ENCODE measurements at places on chromosomes 4 and X. TPM values are rescaled to one million over a fixed set of nuclear protein-coding genes. Genes with fewer than 3 reads are reported as not detected.

- no peaks in the 10 kb centered on the region for H3K27me3 ChIP-seq
- DNase-seq = no peak
- H3K36me3 ChIP-seq = no peaks in the 10 kb centered on the region
- H3K4me3 ChIP-seq = no peak overlapping the region
Measured at GRCh38 chr4:111802191-111802590, 343.1 kb upstream of the FAM241A start.

- H3K36me3 ChIP-seq = no peaks in the 10 kb centered on the region
- no peak overlapping the region for H3K4me3 ChIP-seq
- no peaks in the 10 kb centered on the region for H3K4me1 ChIP-seq
Measured at GRCh38 chr4:182764137-182764536, 153.0 kb downstream of the DCTD start.

DNA sequence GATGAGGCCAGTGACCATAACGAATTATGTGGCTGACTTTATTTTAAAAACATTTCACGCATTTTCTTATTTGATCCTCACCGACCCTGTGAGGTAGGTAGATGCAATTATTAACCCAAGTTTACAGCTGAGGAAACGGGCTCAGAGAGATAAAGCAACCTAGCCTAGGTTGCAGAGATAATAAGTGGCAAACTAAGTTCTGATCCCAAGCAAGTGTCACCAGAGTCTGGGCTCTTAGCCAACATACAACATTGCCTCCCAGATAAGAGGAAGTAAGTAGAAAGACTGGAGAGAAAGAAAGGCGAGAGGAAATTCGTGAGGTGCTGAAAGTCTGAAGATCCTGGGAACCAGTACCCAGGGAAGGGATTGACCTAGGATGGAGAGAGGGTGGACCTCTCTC is 77.4 kb upstream of the GPR50 start:
- no peaks in the 10 kb centered on the region for H3K4me1 ChIP-seq
- H3K27me3 ChIP-seq = no peaks in the 10 kb centered on the region
- DNase-seq = no peak
- no peaks in the 10 kb centered on the region for H3K36me3 ChIP-seq
- H3K27ac ChIP-seq = no peak overlapping the region

DNA sequence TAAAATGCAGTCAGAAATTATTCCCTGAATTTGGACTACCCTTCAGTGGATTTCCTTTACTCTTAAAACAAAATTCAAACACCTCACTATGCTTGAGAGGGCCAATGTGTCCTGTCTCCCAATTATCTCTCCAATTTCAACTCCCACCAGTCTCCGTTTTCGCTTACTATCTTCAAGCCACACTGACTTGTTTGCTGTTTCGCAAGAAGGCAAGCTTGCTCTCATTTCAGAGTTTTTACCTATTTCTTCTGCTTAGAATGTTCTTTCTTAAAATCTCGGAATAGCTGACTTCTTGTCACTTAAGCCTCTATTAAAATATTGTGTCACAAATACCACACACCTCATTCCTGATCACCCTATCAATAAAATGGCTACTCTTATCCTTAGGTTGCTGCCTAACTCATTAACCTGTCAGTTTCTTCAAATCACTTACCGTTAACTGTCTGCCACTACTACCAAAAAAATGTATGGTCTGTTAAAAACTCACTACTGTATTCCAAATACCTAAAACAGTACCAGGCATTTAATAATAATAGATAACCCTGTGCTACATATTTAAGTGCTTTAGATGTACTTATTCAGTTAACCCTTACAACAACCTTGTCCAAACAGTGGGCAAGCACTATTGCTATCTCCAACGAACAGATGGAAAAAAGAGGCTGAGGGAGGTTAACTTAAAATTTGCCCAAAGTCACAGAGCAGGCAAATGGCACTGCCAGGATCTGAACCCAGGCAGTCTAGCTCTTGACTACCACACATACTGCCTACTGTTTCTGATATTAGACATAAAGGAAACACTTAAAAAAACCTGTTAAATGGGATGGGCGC is 2.9 kb downstream of the UBA6 start:
- H3K4me1 ChIP-seq = peaks cover 16% of the 10 kb centered on the region
- no peak overlapping the region for H3K4me3 ChIP-seq
- no peaks in the 10 kb centered on the region for H3K36me3 ChIP-seq
- no peaks in the 10 kb centered on the region for H3K27me3 ChIP-seq

- DNase-seq = no peak
- H3K36me3 ChIP-seq = peaks cover 9% of the 10 kb centered on the region
- no peaks in the 10 kb centered on the region for H3K27me3 ChIP-seq
Measured at GRCh38 chrX:65522739-65523372, 11.7 kb downstream of the LAS1L start.

DNA sequence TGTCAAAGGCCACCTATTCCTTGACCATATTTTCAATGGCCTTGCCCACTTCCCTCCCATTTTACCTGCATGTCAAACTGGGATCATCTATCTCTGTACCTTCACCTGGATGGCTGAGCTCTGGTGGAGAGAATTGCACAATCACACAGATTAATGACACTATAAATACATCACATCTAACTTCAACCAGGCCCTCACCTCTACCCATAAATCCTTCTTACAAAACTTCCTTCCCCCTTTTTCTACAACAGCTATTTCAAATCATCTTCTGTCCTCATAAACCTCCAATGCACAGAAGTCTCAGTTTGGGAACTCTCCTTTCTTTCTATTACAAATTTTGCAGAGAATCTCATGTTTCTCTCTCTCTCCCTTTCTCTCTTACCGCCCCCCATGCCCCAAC is 9.2 kb downstream of the PALLD start:
- no peaks in the 10 kb centered on the region for H3K36me3 ChIP-seq
- H3K4me3 ChIP-seq = no peak overlapping the region
- DNase-seq = no peak
- no peak overlapping the region for H3K27ac ChIP-seq
- H3K4me1 ChIP-seq = no peaks in the 10 kb centered on the region
- H3K27me3 ChIP-seq = no peaks in the 10 kb centered on the region

GRCh38 chr4:181970366-181970765 is 272.8 kb upstream of the TENM3 start:
- no peaks in the 10 kb centered on the region for H3K27me3 ChIP-seq
- no peak overlapping the region for H3K27ac ChIP-seq
- no peaks in the 10 kb centered on the region for H3K36me3 ChIP-seq

DNA sequence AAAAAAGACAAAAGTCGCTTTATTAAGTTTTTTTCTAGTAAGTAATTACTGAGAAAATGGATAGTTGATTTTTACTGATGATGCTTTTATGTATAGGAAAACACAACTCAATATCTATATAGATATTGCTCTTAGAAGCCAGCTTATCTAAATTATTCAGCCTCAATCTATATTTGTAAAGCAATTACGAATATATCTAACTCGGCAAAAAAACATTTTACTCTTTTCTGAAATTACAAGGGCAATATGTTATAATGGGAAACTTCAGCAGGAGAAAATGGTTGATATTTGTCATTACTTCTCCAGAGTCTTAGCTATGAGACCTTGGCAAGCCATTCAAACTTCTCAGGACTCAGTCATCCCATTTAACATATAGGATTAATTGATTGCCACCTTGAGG is 228.5 kb downstream of the SLC7A11 start:
- H3K36me3 ChIP-seq = no peaks in the 10 kb centered on the region
- H3K27me3 ChIP-seq = no peaks in the 10 kb centered on the region
- no peak for DNase-seq
- H3K4me1 ChIP-seq = no peaks in the 10 kb centered on the region

GRCh38 chrX:3268829-3269228 is 77.6 kb downstream of the MXRA5 start:
- no peaks in the 10 kb centered on the region for H3K4me1 ChIP-seq
- no peaks in the 10 kb centered on the region for H3K36me3 ChIP-seq
- no peak overlapping the region for H3K4me3 ChIP-seq
- no peak overlapping the region for H3K27ac ChIP-seq

GRCh38 chr4:184066584-184067300 is 150.9 kb downstream of the ENPP6 start:
- no peaks in the 10 kb centered on the region for H3K27me3 ChIP-seq
- no peaks in the 10 kb centered on the region for H3K4me1 ChIP-seq
- no peaks in the 10 kb centered on the region for H3K36me3 ChIP-seq
- H3K27ac ChIP-seq = no peak overlapping the region

GRCh38 chrX:115364670-115365069 is 75.2 kb downstream of the LUZP4 start:
- H3K36me3 ChIP-seq = no peaks in the 10 kb centered on the region
- DNase-seq = no peak
- no peak overlapping the region for H3K27ac ChIP-seq
- no peaks in the 10 kb centered on the region for H3K4me1 ChIP-seq
- H3K27me3 ChIP-seq = no peaks in the 10 kb centered on the region

DNA sequence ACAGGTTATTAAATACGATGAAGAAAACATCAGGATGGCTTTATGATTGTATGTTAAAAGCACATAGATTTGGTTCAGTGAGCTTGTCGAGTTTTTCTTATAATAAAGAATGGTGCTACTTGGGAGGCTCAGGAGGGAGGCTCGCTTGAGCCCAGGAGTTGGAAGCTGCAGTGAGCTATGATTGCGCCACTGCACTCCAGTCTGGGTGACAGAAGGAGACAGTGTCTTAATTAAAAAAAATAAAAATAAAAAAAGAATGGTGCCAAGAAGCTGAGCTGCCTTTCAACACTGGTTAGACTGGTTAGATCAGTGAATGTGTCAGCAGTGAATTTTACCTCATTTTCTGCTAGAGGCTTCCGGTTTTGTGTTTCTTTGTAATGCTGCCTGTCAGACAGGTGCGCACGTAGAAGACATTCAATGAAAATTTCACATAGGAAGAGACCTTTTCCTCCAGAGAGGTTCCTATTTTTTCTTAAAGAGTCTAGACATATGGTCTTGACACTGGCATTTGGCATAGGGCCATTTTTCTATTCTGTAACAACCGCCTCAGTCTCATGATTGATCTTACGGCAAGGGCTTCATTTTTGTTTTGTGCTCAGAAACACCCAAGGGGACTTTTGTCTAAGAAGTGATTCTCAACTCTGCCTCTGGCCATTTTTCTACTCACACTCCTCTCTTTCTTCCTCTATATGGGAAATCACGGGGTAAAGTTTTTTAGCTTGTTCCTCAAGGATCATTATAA is 15.0 kb upstream of the ARSF start:
- H3K27me3 ChIP-seq = no peaks in the 10 kb centered on the region
- H3K27ac ChIP-seq = no peak overlapping the region
- no peak overlapping the region for H3K4me3 ChIP-seq
- no peaks in the 10 kb centered on the region for H3K4me1 ChIP-seq
- H3K36me3 ChIP-seq = no peaks in the 10 kb centered on the region

Gene PPP4R3C
- total RNA-seq = not detected

Gene TREX2
- 8.9 TPM for total RNA-seq

Gene NPY1R
- total RNA-seq = 11.6 TPM
